Naive thymus-derived CD8-positive, alpha-beta T cell (primary cell): ENCODE measurements at places on chromosomes 7 and 10. TPM values are rescaled to one million over a fixed set of nuclear protein-coding genes. Genes with fewer than 3 reads are reported as not detected.

GOLGA7B gene
- total RNA-seq: 5.5 TPM

GSAP gene
- 25.8 TPM for total RNA-seq

DNA sequence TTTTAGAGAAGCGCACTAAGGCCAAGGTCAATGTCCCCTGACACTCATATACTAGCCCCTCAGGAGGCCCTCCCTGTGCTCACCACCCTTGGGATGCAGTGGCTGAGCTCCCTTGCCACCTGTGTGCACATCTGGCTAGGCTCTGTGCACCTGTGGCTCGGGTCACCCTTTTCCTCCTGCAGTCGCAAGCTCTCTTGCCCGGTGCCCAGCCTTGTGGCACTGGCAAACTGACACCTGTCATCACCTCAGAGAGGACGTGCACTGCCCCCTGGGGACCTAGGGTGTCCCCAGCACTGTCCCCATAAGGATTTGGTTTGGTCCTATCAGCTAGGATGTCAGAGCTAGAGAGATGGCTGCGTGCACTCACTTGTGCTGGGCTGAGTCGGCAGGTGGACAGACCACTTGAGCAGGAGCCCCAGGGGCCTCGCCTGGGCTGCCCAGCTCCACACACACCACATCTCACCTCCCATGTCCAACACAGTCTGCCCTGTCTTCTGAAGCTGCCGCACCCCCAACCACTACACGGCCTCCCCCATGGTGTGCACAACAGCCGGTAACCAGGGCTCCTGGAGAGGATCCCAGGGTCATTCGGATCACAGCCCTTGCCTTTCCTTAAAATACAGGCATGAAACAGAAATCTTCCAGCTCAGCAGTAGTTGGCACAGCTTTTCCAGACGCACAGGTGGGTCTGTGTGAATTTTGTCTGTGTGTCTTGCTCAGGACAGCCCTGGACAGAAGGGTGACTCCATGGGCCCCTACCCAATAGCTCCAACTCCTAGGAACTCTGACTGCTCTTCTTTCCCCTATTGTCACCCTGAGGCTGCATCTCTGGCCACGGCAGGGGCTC is 111.0 kb downstream of the GRID1 start:
- DNase-seq: no peak
- H3K27ac ChIP-seq: no peak overlapping the region
- H3K27me3 ChIP-seq: peaks cover 13% of the 10 kb centered on the region
- H3K4me1 ChIP-seq: no peaks in the 10 kb centered on the region
- H3K36me3 ChIP-seq: peaks cover 6% of the 10 kb centered on the region
- H3K4me3 ChIP-seq: no peak overlapping the region

GRCh38 chr10:115856580-115856979 is 416.4 kb downstream of the GFRA1 start:
- H3K27ac ChIP-seq: no peak overlapping the region
- no peak overlapping the region for H3K4me3 ChIP-seq
- no peak for DNase-seq
- no peaks in the 10 kb centered on the region for H3K4me1 ChIP-seq

DNA sequence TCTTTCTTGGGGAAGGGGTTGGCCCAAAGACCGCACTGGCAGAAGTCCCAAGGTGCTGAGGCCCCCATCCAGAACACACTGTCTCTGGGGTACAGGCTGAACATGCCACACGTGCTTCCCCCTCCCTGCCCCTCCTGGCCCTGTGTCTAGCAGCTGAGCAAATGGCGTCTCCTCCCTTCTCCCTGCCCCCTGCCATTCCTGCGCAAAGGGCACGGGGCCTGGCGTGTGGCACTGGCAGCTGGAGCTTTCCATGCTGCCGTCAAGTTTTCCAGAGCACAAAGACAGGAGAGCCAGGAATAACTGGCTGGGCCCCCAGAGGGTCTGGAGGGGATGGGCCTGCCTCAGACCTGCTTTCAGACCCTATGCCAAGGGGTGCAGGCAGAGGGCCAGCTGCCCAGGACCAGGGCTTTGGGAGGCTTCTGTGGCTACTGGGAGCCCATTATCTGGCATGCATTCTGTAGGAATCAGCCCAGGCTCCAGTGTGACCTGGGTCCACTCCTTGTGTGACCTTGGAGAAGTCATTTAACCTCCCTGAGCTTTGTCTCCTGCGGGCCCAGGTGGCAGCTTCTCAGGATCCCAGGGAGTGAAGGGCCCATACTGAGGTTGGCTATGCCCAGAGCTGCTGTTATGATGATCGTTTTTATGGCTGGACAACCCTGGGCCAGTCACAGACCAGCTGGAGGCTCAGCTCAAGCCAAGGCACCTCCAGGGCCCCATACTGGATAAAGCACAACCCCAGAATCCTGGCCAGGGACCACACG is 710 bp upstream of the LDB3 start:
- H3K27ac ChIP-seq: no peak overlapping the region
- no peaks in the 10 kb centered on the region for H3K36me3 ChIP-seq
- H3K4me3 ChIP-seq: no peak overlapping the region
- no peaks in the 10 kb centered on the region for H3K4me1 ChIP-seq
- DNase-seq: no peak

DNA sequence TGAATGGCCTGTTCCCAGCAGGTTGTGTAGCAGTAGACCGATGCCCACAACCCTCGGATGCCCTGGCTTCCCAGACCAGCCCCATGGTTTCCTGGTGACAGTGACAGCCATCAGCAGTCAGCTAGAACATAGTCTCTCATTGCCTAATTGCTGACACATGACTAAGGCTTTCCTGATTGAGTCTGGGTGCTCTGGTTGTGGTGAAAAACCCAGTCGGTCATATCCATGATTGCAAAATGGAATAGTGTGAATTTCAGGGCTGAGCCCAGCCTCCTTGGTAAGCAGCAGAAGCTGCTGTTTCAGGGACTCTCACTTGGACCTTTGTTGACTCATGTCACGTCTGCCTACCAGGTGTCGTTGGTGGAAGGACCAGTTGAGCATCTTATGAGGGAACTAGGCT is 36.6 kb downstream of the POR start:
- H3K4me3 ChIP-seq: no peak overlapping the region
- no peaks in the 10 kb centered on the region for H3K36me3 ChIP-seq
- H3K4me1 ChIP-seq: peaks cover 16% of the 10 kb centered on the region
- H3K27ac ChIP-seq: no peak overlapping the region
- H3K27me3 ChIP-seq: no peaks in the 10 kb centered on the region

DNA sequence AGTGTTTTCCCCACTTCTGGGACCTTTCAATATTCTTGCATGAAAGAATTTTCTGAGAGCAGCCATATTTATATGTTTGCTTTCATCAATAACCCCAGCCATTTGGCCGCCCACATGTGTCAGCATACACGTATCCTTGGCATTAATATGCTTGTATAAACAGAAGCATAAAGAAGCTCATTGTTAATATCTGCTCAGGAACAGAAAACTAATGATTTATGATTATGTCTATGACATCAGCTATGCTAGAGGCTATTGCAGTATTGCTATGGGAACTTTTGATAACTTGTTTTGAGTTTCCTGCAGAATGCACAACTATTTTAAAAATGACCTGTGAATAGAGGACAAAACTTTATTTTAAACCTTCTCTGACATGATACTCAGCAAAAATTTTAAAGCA is 300.9 kb upstream of the MTPN start:
- no peaks in the 10 kb centered on the region for H3K4me1 ChIP-seq
- no peaks in the 10 kb centered on the region for H3K36me3 ChIP-seq
- H3K4me3 ChIP-seq: no peak overlapping the region
- H3K27ac ChIP-seq: no peak overlapping the region
- DNase-seq: no peak
- H3K27me3 ChIP-seq: no peaks in the 10 kb centered on the region

DNA sequence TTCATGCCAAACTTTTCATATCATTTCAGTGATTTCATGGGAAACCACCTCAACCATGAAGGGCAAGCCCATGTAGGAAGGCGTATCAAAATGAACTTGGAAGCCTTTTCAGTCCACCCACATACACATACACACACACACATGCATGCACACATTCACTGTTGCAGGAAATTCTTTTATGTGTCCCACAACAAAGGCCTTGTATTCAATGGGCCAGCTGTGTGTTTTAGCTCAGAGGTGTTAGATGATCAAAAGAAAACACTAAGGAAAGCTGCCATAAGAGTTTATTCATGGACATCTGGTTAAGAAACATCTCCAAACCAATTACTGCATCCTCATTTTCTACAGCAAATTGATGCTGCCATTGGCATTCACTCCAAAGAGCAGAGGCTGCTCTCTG is 74.4 kb upstream of the STK17A start:
- H3K4me1 ChIP-seq: peaks cover 11% of the 10 kb centered on the region
- no peak overlapping the region for H3K4me3 ChIP-seq
- DNase-seq: no peak
- peaks cover 7% of the 10 kb centered on the region for H3K27me3 ChIP-seq
- H3K27ac ChIP-seq: no peak overlapping the region
